ACHN (cell line): ENCODE measurements at places on chromosomes 1 and 21.

DNA sequence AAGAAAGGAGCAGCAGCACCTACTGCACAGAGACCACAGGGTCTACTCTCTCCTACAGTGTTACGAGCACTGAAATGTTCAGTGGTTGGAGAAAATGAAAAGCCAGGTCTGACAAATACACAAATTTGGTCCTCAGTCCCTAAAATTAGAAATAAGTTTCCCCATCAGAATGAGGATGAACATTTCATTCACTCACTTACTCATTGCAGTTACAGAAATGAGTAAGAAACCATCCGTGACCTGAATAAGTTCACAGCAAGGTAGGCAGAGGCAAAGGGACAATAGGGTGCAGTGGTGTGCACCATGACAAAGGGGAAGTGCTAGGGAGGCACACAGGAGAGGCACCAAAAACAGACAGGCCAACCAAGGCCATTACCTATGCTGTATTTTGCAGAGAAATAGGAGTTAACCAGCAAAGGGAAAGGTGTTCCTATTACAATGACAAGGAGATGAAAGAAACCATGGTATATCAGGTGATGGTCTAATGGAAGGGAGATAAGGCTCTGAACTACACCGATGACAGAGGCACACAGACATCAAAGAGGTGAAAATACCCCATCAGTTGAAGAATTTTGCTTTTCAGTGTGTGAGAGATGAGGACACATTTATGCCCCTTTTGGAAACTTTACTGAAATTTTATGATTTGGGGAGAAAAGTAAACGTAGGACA, 29.4 kb downstream of the VAV3 start:
- DNase-seq: no peak

DNA sequence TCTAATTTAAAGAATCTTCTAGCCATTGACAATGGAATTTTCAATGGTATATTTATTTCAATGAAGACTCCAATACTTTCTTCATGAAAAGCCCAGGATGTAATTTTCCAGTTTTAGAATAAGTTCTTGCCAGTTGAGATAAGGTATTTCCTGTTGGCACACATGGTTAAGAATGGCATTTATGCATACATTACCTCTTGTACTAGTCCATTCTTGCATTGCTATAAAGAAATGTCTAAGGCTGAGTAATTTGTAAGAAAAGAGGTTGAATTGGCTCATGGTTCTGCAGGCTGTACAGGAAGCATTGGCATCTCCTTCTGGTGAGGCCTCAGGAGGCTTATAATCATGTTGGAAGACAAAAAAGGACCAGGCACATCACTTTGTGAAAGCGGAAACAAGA, 1179.6 kb downstream of the AMY1C start:
- DNase-seq: no peak

GRCh38 chr1:100721526-100722207, 2.1 kb downstream of the VCAM1 start:
- DNase-seq: peak; percentile 46

DNA sequence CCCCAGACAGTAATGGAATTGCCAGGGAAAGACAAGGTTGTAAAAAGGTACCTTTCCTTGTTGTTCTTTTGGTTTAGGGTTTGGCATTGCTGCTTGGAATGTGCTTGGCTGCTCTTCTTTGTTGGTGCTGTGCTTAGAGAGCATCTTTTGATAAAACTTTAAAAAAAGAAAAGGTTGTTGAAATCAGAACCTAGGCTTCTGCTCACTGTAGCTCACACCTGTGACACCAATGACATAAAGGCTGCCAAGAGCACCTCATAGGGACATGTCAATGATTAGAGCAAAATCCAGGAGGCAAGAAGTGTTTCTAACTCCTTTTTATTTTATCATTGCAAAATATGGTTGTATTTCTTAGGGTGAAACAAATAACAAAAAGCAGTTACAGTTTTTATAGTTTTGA, 28.9 kb downstream of the CLEC20A start:
- no peak for DNase-seq

DNA sequence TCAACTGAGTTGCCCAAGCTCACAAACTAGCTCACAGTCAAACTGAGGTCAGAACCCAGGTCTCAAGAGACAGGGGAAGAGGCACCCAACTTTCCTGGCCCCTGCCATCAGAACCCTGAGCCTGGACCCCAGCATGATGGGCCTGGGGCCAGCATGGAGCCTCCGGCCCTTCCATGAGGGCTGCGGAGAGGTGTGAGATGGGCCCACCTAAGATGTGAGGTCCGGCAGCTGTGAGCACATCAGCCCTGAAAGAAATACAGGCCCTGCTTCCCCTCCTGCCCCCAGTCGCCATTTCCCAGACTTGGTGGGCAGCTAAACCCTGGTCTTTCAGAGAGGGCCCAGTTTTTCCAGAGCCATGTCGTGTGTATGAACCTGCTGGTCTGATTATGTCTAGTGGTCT, 30.6 kb downstream of the QSOX1 start:
- DNase-seq: no peak
